Renal cortex interstitium (tissue), 15 donors: ENCODE measurements at places on chromosomes 7 and 10. TPM values are rescaled to one million over a fixed set of nuclear protein-coding genes. Genes with fewer than 3 reads are reported as not detected.

GRCh38 chr10:133055470-133055869 lies 32.3 kb upstream of the ADGRA1 start:
- DNase-seq, result no peak

DNA sequence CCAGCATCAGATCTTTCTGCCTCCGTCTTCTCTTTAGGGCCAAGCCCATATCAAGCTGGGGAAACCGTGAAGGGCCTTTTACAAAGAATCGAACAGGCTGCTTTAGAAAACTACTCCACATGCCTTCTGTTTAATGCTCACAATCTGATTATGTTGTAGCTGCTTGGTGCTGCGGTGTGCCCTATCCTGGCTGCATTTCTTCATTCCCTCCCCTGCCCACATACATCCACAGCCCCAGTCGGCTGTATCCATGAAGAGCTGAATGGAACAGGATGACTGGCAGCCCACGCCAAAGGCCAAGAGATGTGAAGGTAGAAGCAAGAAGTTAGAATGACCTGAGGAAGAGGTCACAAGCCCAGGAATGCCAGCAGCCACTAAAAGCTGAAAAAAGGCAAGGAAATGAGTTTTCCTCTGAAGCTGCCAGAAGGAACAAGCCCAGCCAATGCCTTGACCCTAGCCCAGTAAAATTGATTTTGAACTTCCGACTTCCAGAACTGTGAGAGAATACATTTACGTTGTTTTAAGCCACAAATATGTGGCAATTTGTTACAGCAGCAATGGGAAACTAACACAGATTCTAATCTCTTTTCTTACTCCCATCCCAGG lies 22.2 kb downstream of the TAS2R41 start:
- DNase-seq, result no peak

GRCh38 chr10:101538446-101538845 lies 49.6 kb downstream of the POLL start:
- no peak for DNase-seq

DNA sequence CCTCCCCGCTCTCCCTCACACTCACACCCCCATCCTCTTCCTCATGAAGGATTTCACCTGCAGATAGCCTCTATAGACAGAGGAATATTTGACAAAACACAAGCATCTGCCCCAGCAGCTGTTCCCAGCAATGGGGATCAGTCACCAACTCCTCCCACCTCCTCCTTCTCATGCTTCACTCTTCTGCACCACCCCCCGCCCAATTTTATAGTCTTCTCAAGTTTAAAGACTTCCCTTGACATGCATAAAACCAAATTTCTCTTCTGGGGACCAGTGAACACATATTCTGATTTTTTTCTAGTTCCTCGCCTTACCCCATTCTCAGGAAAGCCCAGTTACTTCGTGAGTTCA lies 654.4 kb downstream of the LRMDA start:
- no peak for DNase-seq

DNA sequence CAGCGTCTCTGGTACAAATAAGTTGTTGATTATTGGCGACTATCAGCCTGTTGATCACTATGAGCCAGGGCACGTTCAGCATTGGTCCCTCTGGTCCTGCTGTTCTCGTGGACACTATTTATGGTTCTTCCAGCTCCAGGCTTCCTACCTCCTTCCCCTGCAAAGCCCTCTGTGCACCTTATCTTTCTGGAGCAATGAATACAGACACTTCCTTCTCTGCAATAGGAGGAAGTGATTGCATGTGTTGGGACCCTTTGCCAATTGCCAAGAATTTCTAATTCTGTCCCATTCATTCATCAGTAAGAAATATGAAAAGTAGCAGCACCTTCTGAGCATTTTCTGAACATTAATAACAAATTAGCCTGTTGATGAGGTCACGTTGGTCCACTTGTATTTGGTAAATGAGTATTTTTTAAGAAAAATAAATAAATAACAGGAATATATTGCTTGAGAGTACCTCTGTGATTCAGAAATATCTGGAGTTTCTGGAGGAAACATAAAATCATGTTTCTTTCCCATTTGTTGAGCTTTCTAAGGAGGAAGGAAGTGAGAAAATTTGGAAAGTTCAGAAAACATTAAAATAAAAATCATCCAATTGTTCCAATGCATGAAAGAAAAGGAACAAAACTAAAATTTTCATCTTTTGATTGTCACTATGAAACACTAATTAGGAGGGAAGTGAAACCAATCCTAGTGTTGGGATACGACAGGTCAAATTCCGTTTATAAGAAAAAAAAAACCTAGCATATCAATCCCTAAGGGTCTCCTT lies 259.1 kb upstream of the KLF6 start:
- DNase-seq, result no peak

- no peak for DNase-seq
Observed at GRCh38 chr10:109740436-109740835, 182.9 kb downstream of the XPNPEP1 start.

DNA sequence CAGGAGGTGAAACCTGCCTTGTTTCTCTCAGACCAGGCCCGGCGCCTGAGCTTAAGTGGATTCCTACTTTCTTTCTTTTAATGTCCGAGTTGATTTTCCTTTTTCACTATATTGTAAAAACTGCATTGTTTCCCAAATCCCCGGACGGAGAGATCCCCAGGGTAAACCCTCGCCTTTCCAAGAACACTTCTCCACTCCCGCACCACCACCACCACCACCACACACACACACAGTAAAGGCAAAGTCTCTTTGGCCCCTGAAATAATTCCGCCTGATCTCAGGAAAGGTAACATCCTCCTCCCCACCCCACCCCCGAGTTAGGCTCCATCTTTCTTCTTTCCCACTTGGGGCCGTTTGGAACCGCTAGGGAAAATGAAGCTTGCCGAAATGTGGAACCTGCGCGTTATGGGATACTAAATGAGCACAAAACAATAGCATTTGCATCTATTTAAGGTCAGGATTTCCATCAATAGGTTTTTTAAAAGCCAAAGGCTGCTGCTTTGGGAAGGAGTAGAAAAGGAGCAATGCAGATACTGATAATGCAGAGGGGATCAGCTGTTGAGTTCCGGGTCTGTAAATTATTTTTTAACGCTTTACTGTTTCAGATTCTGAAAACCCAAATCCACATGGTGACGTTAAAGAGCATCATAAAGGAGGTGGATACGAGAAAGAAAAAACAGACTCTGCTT lies 2.5 kb downstream of the HPSE2 start:
- peak; percentile 2 for DNase-seq

DNA sequence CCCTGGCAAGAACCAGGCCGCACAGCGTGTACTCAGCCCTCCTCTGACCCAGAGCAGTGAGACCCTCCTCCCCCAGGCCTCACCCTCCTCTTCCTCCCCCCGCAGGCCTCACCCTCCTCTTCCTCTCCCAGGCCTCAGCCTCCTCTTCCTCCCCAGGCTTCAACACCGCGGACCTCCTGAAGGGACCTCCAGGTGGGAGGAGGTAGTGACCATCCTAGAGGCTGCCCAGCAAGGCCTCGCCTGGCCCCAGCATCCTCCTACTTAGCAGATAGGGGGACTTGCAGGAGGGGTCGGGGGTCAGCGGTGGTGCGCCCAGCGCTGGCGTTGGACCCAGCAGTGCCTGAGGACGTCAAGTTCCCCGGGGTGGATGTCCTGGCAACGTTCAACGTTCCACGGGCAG lies 270.8 kb downstream of the ELFN1 start:
- no peak for DNase-seq

DNA sequence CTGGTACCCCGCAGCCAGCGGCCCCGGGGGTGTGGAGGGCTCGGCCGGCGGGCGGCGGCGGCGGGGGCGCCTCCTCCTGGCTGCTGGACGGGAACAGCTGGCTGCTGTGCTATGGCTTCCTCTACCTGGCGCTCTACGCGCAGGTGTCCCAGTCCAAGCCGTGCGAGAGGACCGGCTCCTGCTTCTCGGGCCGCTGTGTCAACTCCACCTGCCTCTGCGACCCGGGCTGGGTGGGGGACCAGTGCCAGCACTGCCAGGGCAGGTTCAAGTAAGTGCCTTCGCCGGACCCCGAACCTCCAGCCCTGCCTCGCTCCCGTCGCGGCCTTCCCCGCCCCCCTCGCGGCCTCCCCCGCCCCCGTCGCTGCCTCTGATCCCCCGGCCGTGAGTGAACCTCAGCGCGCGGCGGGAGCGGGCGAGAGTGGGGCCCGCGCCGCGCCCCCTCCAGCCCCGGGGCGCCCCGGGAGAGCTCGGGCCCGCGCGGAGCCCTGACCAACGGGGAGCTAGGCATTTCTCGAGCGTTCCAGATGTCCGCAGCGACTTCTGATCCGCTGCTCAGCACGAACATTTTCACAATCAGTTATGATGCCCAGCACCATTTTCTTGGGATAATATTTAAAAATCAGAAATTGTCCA lies 727 bp downstream of the ATRNL1 start:
- no peak for DNase-seq

GRCh38 chr7:80618096-80618495 lies 20.3 kb upstream of the CD36 start:
- no peak for DNase-seq

Gene INMT
- 1.4 TPM for polyA plus RNA-seq

Gene TMEM229A
- polyA plus RNA-seq, result 0.23 TPM

Gene UTF1
- not detected for polyA plus RNA-seq

Gene NEUROG3
- polyA plus RNA-seq, result not detected

Gene HYAL4
- 0.11 TPM for polyA plus RNA-seq

Gene EN2
- 0.42 TPM for polyA plus RNA-seq

Gene PTF1A
- polyA plus RNA-seq, result not detected

Gene LRGUK
- 1.2 TPM for polyA plus RNA-seq

Gene MMRN2
- polyA plus RNA-seq, result 20.2 TPM
